Muscle of leg (tissue), 16 donors: ENCODE measurements at places on chromosomes 16 and 17. TPM values are rescaled to one million over a fixed set of nuclear protein-coding genes. Genes with fewer than 3 reads are reported as not detected.

Gene PPM1E
- polyA plus RNA-seq: 0.85 TPM

GRCh38 chr17:63786117-63786516 is 12.1 kb downstream of the DDX42 start:
- no peak for DNase-seq

- no peak for DNase-seq
These were observed 159.4 kb downstream of the ZNF423 start for GRCh38 chr16:49696414-49697101.

Gene DNAJA3
- polyA plus RNA-seq: 33.5 TPM

Gene CNGB1
- polyA plus RNA-seq: 0.03 TPM

- no peak for DNase-seq
These were observed 759 bp downstream of the UBE2O start for GRCh38 chr17:76452127-76452659.

GRCh38 chr17:46977348-46977747 is 1.7 kb downstream of the RPRML start:
- peak; percentile 33 for DNase-seq

GRCh38 chr16:70508752-70509151 is 14.6 kb downstream of the COG4 start:
- no peak for DNase-seq

DNA sequence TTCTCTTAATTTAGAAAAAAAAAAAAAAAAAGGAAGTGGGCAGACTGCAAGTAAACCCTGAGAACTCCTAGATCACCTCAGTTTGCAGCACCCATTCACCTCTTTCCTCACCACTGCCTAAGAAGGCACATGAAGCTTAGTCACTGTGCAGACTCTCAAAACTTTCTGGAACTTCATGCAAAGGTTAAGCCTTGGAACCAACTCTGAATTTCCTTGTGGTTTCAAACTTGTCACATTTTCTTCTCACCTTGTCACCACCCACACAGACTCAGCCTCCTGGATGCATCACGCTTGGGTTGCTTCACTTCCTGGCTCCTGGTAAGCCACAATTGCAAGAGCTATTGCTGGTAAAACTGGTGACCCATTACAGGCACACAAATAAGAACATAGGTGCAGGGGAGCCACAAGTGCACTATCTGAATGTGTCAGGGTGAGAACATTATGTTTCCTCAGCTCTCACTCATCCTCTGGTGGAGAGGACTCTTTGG is 15.0 kb upstream of the CPD start:
- no peak for DNase-seq

GRCh38 chr17:65535777-65536572 is 25.5 kb downstream of the AXIN2 start:
- no peak for DNase-seq

Gene CTRB1
- polyA plus RNA-seq: 0.87 TPM

DNA sequence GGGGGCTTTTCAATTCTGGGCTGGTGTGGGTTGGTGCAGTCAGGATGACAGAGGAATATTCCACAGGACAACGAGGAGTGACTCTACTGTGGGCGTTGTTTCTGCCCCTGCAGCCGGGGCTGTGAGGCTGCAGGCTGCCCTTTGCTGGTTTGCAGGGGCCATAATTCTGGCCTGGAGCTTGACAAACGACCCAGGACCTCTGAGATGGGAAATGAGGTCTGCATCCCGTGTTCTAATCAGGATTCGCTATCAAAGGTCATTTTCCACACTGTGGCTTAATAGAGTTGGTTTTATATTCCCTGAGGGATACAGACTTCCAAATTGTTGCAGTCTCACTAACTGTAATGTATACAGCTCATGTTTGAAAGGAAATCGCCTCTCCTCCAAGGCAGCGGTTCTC is 180.9 kb downstream of the RPTOR start:
- no peak for DNase-seq

Gene HNF1B
- polyA plus RNA-seq: not detected

GRCh38 chr16:86044241-86044671 is 145.3 kb downstream of the IRF8 start:
- no peak for DNase-seq

Gene WNT3
- 3.2 TPM for polyA plus RNA-seq

DNA sequence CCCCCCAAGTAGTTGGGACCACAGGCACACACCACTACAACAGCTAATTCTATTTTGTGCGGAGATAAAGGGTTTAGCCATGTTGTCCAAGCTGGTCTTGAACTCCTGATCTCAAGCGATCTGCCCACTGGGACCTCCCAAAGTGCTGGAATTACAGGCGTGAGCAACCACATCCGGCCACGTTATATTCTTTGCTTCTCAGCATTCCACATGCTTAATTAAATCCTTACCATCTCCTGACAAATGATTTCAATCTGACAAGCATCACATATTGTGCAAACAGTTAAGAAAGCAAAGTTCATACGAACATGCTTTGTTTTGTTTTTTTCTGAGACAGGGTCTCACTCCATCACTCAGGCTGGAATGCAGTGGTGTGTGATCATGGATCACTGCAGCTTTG is 18.2 kb downstream of the HIGD1B start:
- DNase-seq: no peak

DNA sequence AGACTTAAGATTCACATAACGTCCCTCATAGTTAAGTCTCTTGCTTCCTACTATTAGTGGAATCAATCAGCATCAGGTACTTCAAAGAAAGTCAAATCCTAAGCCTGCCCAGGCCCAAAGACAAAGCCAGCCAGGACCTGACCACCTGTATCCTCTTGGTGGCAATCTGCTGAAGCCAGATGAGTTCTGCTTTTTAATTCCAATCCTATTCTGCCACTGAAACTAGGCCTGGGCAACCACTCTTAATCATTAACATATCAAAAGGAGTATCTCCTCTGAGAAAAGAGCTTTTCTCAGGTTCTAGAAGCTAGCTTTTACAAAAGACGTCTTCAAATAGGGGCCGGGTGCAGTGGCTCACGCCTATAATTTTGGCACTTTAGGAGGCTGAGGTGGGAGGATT is 15.1 kb upstream of the GLG1 start:
- DNase-seq: no peak

- no peak for DNase-seq
These were observed 23.0 kb upstream of the SLC38A10 start for GRCh38 chr17:81317961-81318605.

DNA sequence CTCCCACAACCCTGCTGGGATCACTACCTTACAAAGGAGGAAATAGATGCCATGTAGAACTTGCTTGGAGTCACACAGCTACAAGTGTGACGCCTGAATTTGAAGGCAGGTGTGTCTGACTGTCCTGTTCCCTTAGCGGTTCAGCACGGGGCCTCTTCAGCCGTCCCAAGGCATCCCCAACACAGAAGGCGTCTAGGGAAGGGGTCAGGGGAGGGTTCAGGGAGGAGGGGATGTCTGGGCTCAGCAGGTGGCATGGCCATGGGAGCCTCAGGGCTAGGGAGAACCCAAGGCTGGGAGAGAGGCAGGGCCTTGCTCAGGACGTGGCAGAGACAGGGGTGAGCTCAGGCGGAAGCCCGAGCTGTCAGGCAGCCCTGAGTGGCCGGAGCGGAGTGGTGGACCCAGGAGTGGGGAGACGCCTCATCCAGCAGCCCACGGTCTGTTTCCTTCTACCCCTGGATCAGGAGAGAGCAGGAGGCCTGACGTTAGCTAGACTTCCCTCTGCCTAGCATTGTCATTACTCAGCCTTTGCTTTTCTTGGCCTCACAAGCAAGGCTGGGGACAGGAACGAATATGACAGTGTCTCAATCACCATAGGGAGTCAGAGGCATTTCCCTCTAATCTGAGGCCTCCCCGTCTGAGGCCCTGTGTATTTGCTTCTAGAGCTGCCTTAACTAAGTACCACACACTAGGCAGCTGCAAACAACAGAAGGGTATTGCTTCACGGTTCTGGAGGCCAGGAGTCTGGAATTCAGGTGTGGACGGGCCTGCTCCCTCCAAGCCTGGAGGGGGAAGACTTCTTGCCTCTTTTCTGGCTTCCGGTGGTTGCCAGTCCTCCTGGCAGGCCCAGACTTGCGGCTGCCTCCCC is 31.3 kb upstream of the ANKRD40CL start:
- DNase-seq: peak; percentile 33

Gene HYDIN
- polyA plus RNA-seq: 1.5 TPM

GRCh38 chr16:66695935-66696668 is 441 bp downstream of the CMTM4 start:
- no peak for DNase-seq

DNA sequence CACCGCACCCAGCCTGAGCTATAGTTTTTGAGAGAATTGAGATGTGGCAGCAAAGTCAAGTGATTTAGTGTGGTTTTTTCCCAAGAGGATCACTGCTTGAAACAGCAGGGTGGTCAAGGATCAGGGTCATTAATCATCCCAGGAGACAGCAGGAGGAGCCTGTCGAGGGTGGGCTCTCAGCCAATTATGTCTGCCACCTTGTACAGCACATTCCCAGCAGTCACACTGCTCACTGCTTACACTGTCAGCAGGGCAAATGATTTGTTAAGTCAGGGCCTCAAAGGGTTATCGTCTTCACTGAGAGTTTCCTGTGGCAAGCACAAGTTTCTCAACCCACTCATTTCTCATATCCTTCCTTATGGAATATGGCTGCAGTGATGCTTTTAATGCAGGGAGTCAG is 13.2 kb downstream of the B3GNT9 start:
- no peak for DNase-seq

DNA sequence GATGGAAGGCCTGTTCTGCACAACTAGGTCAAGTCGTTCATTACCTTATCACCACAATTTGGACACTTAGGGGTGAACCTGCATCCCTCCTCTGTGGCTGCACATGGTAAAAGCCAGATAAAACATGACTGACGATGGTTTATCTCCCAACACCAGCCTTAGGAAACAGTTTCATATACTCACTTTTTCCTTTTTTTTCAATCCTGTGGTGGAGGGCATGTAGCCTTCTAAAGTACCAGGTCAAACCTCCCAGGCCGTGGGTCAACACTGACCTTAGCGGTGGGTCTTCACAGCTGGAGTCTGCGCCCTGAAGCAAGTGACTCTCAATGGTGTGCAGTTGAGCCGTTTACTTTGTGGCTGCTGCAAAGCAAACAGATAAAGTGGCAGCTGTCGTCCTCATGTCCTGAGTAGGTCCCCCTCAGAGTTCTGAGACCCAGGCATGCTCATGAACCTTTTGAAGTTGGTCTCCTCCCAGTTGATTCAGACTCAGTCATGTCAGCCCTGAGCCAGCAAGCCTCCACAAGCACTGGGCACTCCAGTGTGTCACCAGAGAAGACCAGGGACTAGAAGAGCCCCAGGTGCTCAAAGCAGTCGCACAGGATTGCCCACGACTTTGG is 5.9 kb downstream of the FAHD1 start:
- no peak for DNase-seq

Gene TRIM47
- 22.3 TPM for polyA plus RNA-seq

GRCh38 chr17:5122586-5123342 is 6.9 kb downstream of the USP6 start:
- DNase-seq: peak; percentile 53

DNA sequence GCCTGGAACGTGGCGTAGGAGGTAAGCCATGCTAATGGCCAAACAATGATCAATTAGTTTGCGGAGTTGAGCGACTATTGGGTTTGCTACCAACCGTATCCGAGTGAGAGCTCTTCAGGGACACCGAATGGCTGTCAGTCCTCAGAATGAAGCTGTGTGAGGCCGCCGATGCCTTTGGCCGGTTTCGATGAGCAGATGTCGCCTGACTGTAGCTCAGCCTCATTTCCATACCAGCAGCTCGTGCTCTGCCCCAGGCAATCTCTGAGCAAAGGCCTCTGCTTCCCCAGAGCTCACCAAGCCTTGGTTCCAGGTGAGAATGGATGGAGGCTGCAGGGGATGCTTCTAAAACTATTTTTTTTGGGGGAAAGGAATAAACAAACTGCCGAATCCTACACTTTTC is 111.7 kb upstream of the HS3ST4 start:
- no peak for DNase-seq

Gene CA4
- 16.3 TPM for polyA plus RNA-seq

GRCh38 chr16:50652836-50653425 is 28.2 kb downstream of the SNX20 start:
- DNase-seq: no peak

DNA sequence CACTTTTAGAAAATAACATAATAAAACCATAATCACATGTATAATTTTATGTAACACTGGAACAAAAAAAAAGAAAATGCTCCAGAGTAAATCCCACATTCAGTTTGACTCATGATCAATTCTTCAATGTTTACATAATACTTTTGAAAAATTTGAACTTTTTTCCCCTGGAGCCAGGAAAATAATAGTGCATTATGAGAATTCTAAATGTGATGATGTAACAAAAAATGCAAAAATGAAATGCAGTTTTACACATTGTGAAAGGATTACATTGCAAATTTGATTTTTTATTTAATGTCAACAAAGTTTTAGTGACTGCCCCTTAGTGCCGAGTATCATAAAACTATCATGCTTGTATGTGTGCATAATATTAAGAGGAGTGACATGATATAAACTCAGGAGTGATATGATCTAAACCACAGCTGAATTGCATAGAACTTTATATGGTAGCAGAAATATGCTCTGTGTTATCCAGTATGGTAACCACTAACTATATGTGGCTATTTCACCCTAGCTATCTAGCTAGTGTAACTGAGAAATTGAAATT is 238.2 kb downstream of the CDH8 start:
- DNase-seq: no peak

GRCh38 chr17:77365584-77366186 is 224.9 kb downstream of the SEC14L1 start:
- DNase-seq: no peak

Gene ZNF750
- polyA plus RNA-seq: 0.35 TPM

- peak; percentile 81 for DNase-seq
These were observed 2.9 kb downstream of the SLC16A3 start for GRCh38 chr17:82231562-82232321.

Gene SAT2
- 80.8 TPM for polyA plus RNA-seq

DNA sequence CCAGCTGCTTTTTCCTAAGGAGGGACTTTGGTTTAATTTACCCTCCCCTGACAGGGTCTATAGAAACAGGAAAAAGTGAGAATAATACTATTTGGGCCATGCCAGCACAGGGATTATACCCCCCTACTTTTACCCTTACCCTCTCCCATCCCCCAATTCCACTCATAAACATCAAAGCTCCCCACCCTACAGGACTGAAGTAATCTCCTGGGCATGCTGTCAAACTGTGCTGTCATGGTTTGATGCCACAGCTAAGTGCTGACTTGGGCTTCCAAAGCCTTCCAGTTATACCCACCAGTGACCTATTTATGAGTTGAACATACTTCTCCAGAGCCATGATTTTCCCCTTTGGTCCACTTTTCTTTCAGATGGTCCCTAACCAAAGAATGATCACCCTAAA is 12.8 kb downstream of the PHF12 start:
- DNase-seq: no peak
